ENCODE measurements at places on chromosomes 4 and X.

- no peak for DNase-seq
These were observed 24.3 kb downstream of the RAI2 start for GRCh38 chrX:17836830-17837229.

DNA sequence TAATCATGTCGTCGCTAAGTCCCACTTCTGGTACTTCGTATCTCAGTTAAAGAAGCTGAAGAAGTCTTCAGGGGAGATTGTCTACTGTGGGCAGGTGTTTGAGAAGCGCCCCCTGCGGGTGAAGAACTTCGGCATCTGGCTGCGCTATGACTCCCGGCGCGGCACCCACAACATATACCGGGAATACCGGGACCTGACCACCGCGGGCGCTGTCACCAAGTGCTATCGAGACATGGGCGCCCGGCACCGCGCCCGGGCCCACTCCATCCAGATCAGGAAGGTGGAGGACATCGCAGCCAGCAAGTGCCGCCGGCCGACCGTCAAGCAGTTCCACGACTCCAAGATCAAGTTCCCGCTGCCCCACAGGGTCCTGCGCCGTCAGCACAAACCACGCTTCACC lies 11.3 kb downstream of the PNCK start:
- DNase-seq = no peak

- DNase-seq = no peak
These were observed 1.5 kb upstream of the BCOR start for GRCh38 chrX:40099055-40099958.

DNA sequence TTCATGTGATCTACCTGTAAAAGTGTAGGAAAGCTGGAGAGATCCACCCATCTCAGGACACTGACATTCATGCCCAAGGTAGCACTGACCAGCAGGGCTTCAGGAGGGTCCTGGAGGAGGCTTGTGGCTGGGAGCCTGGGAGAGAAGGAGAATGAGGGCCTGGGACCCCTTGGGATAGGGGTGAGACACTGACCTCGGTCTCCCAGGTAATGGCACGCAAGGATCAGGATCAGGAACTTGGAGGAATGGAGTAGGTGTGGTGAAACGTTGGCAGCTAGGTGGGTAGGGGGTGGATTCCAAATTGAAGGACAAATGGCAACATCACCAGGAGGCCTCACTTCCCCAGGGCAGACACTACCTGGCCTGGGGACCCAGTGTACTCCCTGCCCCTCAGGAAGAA lies 12.4 kb upstream of the RGS12 start:
- DNase-seq = no peak

- DNase-seq = no peak
These were observed 21.7 kb upstream of the DCLK2 start for GRCh38 chr4:150056569-150056968.

DNA sequence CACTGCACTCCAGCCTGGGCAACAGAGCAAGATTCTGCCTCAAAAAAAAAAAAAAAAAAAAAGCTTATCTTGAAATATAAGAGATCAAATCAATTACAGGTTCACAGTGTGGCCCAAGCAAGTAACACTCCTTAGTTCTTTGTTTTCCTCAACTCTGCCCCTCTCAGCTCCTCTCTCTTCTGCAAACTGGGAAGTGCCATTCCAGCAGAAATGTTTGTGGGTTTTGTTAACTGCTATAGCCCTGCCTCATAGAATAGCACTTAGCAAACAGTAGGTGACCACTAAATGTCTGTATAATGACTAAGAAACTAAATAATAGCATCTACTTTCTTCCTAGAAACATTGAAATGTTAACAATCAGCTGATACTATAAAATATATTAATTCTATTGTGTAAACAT lies 160.0 kb upstream of the NAP1L5 start:
- no peak for DNase-seq

GRCh38 chr4:88567591-88567990 lies 24.7 kb upstream of the HERC3 start:
- DNase-seq = no peak

DNA sequence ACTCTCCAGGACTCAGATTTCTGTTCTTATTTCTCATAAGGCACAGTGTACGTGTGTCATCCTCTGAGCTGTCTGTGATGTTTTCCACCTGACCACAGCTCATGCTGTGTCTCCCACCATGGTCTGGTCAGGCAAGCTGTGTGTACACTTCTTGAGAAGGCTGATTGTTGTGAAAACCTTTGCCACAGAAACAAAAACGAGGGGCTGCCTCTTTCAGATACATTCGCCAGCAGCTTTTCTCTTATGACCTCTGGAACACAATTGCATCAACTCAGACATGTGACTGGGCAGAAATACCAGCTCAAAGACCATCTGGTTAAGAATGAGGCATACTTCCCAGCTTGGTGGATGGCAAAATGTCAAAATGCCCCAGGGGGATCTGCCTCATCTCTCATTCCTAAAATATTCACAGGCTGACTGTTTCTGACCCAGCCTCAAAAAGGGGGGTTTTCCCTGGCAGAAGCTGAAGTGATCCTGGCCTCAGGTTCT lies 46.1 kb downstream of the PGRMC2 start:
- no peak for DNase-seq

DNA sequence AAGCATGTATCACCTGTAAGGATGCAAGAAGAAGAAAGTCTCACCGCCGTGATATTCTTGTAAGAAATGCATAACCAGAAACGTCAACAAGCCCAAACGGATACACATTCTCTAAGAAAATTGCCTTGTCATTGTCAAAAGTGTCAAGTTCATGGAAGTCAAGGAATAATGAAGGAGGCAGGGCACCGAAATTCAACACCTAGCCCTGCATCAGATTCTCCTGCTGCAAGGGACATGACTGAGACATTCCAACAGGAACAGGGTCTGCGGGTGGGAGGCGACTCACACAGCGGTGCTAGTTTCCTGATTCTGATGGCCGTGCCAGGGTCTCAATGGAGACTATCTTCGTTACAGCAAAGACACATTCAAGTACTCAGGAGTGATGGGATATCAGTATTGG lies 26.7 kb downstream of the IRF2 start:
- no peak for DNase-seq

DNA sequence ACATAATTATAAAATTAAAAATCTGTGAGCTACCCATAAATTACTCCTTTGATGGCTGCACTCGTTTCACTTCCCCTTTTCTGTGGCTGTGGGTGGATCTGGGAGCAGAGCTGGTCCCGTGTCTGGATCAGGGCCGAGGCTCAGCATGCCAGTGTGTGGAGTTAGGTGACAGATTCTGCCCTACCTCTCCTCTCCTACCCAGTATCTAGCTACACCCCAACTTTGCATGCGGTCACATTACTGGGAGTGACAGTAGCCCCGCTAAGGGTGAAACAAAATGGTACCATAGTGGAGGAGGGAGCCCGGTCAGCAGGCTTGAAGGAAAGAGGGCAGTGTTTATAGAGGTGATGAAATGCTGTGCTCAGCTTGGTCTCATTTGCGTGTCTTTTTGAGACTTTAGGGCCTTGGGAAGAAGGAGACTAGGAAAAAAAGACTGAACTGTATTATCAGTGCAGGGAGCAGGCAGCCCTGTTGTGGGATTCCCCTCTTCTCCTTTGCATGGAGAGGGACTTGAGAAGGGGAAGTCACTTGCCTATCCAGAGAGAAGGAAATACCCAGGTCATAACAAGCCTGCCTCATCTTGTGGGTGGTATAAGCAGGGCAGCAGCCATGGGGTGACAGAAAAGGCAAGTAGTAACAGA lies 48.4 kb downstream of the ARHGAP10 start:
- no peak for DNase-seq

DNA sequence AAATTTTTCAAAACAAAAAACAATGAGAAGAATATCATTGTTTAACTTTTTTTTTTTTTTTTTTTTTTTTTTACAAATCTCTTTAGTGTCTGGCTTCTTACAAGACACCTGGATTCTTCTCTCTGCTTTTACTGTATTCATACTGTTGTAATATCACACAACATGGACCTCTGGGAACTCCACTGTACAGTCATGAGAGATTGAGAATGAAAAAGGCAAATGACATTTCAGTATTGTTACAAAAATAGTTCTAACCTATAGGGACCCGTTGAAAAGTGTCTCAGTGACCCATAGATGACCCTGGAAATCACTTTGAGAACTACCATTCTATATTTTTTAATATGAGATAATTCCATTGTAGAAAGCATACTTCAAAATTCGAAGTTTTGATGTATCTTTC lies 124.4 kb downstream of the SLIT2 start:
- no peak for DNase-seq
